ENCODE measurements at places on chromosomes 12 and 14.

GRCh38 chr14:31128601-31129526 is 78.7 kb downstream of the HECTD1 start:
- no peak for DNase-seq

DNA sequence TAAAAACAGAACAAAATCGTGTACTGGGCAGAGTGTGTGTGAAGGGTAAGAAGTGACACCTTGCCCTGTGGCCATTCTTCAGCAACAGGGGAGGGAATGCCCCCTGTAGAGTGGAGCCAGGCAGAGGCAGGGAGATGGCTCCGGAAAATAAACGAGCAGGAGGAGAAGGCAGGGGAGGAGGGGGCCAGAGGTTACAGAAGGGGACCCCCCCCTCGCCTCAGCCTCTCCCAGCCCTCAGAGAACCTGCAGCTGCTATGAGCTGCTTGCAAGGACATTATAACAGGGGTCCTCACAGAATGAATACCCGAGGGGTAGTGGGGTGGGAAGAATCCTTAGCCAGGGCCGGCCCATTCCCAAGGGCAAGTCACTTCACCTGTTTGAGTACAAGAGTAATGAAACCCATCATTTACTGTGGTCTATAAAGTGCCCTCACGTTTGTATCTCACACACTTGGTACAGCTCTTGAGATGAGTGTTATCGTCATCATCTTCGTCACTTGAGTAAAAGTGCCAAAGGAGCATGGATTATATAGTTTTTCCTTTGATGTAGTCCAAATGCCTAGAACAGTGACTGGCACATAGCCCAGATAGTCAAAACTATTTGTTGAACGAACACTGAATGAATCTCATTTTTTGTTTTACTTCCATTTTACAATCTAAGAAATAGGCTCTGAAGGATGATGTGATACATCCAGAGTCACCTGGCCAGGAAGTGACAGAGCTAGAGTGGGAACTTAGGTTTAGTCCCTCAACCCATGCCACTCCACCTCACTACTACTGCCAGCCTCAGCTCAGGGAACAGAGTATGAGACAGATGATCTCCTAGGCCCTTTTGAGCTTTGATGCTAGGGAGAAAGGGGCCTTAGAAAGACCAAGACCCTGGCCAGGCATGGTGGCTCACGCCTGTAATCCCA is 14.5 kb downstream of the SCNN1A start:
- no peak for DNase-seq

DNA sequence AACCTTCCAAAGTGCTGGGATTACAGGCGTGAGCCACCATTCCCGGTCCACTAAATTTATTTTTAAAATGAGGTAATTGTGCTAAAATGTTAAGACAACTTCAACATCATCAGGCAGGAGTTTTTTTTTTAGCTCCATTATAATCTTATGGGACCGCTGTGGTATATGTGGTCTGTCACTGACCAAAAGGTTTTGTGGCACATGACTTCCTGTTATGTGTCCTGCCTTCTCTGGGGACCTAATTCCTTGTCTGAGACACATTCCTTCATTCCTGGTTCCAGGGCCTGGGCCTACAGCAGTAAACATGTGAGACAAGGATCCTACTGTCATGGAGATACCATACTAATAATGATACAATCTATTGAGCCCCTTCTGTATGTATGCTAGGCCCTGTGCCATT is 4.9 kb downstream of the TEX52 start:
- DNase-seq = no peak

DNA sequence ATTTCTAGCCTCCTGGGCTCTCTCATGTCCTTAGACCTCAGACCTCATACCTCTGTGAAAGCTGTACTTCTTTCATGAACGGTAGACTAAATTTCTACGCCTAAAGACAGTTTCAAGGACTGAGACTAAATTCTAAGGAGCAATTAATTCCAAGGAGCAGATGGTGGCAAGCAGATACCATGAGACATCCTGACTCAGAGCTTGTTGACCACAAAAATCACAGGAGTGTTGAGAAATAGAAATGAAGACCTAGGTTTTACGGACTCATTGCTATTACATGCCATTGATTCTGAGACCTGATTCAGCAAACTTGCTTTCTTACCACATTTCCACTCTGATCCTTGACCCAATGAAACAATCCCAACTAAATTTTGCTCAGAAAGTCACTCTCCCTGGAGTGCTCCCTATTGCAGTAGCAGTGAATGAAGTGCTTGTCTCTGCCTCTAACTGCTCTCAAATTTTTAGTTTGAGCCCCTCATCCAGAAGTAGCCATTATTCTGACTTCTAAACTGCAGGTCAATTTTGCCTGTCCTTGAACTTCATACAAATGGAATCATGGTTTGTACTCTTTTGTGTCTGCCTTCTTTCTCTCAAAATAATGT is 52.0 kb downstream of the PEX5 start:
- DNase-seq = no peak

DNA sequence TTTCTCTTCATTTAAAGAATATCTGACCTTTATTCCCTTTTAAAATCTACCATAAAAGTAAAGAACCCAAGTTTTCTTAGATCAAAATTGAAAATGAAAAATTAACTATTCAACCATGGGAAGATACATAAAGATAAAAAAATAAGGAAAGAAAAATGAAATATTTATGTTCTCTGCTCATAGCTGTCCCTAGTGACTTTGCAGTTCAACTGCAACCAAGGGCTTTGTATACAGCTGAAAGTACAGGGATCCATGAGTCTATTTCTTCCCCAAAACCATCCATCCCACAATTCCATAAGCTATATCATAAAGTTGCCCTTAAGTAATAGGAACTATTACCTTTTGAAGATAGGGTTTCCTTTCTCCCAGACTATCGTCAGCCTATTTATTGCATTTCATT is 113.1 kb downstream of the ITPR2 start:
- DNase-seq = no peak

DNA sequence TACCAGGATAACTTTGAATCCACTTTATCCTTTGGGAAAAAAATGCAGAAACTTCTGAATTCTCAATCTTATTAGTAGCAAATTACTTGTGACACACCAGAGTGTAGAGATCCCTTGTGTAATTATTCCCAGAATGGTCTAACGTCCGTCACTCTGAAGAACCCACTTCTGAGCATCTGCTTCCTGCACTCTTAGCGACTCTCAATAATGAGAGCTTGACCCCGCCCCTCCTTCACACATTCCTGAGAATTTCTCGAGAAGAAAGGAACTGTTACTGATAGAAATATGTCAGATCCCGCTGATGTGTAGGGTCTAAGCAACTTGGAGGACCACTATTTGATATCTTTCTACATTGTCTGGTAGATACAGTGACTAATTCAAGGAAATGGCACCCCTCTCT is 218.3 kb upstream of the PDZRN4 start:
- no peak for DNase-seq

- no peak for DNase-seq
Observed at GRCh38 chr12:117646520-117646919, 285.1 kb upstream of the NOS1 start.

- no peak for DNase-seq
Observed at GRCh38 chr12:98808243-98808875, 163.3 kb downstream of the APAF1 start.

DNA sequence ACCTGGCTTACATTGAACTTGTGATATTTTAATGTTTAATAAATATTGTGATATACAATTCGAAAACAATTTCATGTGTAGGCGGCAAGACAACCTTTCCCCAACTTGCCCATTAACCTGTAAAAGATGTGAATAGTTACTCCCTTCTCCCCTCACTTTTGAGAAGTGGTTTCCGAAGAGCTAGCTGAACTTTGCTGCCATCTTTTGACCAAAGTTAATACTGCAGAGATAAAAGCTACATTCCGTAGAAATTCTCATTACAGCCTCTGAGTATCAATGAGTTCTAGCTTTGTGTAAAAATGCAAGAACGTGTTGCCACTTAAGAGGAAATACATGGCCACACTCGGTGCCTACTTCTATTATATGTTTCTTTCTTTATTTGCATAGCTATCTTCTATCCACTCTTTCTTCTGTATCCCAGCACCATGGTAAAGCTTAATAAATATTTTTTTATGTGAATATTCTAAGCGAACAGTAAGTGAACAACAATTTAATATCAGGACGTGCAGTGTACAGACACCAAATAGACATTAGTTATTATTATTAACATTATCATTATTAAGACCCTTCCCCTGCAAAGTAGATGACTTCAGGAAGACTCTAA is 105.1 kb upstream of the TMEM260 start:
- no peak for DNase-seq

DNA sequence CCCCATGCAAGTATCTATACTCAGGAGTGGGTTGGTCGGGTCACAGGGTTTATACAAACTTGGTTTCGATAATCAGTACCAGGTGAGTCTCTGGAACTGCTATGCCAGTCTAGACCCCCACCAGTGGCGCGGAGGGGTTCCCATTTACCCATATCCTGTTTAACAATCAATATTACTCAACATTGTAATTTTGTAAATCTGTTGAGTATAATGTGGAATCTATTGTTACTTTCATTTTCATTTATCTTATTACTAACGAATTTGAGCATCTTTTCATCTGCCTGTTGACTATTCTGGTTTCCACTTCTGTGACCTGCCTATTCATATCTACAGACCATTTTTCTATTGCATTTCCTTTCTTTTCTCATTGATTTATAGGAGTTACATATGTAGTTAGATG is 275.2 kb upstream of the CRY1 start:
- DNase-seq = no peak

GRCh38 chr12:130960058-130960457 is 6.4 kb downstream of the ADGRD1 start:
- DNase-seq = no peak

GRCh38 chr12:132330549-132330881 is 1.1 kb upstream of the GALNT9 start:
- no peak for DNase-seq

GRCh38 chr14:60640859-60641741 is 8.2 kb downstream of the SIX1 start:
- DNase-seq = no peak

DNA sequence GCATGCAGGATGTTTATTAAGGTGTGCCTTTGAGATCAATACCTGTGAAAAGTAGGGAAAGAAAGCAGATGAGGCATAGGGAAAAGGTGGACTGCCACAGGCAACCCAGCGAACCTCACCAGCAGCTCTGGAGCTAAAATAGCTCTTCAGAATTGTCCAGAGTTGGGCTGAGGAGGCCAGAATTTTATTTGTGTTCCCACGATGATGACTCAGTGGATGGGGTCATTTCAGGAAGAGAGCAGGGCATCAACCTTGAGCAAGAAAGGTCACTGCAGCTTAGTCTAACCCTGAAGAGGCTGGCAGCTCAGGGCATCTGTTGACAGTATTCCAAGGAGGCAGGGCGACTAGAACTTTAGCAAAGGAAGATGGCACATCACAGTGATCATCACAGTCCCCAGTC is 696.1 kb downstream of the DIO2 start:
- DNase-seq = no peak

DNA sequence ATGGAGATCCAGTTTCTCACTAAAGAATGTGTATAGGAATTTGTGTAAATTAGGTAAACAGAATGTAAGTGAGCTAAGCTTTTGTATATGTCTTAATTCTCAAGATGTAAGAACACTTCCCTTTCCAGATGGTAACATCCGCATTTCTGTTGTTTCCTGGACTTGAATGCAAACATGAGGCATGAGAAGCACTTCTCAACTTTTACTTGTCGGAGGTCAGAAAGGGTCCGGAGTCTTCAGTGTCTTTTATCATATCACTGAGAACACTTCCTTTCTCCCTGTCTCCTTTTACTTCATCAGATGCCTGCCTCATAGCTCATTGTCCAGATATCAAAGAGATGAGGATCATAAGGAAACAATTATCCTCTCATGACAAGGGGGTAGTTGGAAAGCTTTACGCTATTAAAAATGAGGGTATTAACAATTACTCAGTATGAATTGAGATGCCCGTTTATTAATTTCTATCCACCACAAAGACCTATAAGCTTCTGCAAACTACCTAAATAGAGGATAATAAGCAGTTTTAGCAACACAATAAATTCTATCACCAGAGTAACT is 214.1 kb upstream of the FLRT2 start:
- DNase-seq = no peak

GRCh38 chr14:102421411-102422057 is 58.8 kb downstream of the TECPR2 start:
- no peak for DNase-seq

- DNase-seq = no peak
Observed at GRCh38 chr14:31270196-31270772, 62.7 kb upstream of the HECTD1 start.

GRCh38 chr14:88043529-88044443 is 38.9 kb downstream of the GPR65 start:
- no peak for DNase-seq

GRCh38 chr12:122855071-122855829 is 20.0 kb downstream of the HIP1R start:
- DNase-seq = no peak

DNA sequence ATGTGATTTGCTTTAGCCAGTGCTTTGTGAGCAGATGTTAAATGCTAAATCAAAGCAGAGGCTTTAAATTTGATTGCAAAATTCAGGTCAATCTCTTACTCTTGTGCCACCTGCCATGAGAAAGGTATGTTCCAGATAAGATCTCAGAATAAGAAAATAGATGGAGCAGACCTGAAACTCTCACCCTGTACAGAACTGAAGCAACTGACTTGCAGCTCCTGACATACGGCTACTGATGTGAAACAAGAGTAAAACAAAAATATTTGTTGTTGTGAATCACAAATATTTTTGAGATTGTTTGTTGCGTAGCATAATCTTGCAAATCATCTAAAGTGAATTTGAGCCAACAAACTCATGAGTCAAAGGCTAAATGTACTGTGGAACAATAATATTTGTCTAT is 3.5 kb upstream of the OSBPL8 start:
- DNase-seq = no peak

- no peak for DNase-seq
Observed at GRCh38 chr14:98894600-98894999, 377.4 kb downstream of the BCL11B start.

DNA sequence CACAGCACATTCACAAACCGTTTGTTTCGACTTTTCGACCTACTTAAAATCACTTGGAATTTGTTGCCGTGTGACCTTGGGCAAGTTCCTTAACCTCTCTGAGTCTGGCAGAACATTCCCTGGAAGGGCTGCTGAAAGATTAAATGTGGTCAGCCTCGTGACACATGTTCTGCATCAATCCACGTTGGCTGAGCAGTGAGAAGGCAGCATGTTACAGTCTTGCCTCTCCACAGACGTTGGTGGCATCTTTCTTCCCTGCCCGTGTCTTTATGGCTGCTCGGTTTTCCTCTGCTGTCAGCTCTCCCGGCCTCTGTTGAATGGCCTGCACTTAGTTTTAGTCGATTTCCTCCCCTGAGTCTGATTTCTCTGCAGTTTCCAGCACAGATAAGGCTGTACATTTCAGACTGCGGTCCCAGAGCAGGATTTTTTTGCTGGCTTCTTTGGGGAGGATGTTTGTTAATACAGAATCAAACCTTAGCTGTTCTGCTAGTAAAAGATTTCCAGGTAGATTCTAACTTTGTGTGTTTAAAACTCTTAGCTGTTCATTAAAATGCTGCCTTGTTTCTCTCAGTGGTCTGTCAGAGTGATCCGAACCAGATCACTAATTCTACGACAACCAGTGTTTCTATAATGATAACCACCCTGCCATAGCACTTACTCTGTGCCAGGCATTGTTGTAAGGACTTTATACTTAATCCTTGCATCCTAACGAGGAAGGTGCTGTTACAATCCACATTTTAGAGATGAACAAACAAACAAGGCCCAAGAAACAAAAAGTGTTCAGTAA is 217.1 kb downstream of the CHST11 start:
- DNase-seq = no peak

All from stimulated activated CD8-positive, alpha-beta memory T cell treated with anti-CD3 and anti-CD28 coated beads, Interleukin-15, amount 100 ng/mL, for 4 hours (primary cell).